NCI-H1092 treated with DMSO at 0.1 percent for 48 hours (cell line): ENCODE measurements at places on chromosomes 16 and 17.

- DNase-seq = no peak
Measured at GRCh38 chr16:87044032-87044382, 273.2 kb downstream of the C16orf95 start.

DNA sequence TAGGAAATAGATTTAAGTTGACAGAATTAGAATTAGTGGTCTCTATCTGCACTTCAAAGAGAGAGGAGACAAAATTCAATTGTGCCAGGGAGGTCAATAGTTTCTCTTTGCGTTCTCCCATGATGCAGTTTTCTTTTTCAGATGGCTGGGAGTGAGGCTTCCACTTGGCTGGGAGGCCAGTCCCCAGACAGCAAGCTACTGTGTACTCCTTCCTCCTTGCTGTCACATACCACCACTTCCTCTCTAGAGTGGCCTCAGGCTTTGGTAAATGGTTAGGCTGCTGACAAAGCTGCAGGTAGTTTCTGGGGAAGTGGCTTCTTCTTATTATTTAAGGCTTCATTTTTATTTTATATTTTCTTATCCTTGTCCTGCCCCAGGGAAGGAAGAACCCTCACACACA is 106.2 kb upstream of the HS3ST4 start:
- DNase-seq = no peak

DNA sequence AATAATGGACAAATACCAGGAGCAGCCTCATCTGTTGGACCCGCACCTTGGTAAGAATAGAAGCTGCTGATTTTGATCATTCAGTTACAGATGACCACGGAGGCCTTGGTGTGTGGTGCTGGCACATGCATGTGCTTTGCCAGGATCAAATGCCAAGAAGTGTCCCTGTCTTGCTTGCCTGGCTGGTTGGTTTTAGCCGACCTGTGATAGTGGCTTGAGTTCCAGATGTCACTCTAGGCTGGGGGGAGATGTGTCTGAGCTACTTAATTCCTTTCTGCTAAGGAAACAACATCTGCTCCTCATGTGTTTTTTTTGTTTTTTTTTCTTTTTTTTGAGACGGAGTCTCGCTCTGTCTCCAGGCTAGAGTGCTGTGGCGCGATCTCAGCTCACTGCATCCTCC is 4.3 kb downstream of the TBCD start:
- no peak for DNase-seq

GRCh38 chr16:87161822-87162676 is 155.1 kb downstream of the C16orf95 start:
- no peak for DNase-seq
